ENCODE measurements at places on chromosomes 1 and 21.

DNA sequence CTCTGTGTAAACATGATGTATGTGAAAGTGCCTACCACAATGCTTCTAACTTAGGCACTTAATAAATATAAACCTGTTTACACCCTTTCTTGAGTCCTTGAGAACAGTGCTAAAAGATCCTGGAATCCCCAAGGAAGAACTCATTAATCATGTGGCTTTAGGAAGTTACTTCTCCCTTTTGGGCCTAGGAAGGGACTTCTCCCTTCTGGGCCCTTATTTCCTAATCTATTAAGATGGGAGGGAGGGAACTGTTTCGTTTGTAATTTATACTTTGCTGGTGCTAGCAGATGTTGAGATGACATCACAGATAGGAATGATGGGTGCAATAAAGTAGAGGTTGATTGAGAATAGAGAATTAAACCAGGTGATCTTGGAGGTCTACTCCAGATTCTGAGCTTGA is 1.2 kb downstream of the BTF3L4 start:
- DNase-seq = no peak

GRCh38 chr1:117180147-117180967 is 30.4 kb downstream of the VTCN1 start:
- no peak for DNase-seq

DNA sequence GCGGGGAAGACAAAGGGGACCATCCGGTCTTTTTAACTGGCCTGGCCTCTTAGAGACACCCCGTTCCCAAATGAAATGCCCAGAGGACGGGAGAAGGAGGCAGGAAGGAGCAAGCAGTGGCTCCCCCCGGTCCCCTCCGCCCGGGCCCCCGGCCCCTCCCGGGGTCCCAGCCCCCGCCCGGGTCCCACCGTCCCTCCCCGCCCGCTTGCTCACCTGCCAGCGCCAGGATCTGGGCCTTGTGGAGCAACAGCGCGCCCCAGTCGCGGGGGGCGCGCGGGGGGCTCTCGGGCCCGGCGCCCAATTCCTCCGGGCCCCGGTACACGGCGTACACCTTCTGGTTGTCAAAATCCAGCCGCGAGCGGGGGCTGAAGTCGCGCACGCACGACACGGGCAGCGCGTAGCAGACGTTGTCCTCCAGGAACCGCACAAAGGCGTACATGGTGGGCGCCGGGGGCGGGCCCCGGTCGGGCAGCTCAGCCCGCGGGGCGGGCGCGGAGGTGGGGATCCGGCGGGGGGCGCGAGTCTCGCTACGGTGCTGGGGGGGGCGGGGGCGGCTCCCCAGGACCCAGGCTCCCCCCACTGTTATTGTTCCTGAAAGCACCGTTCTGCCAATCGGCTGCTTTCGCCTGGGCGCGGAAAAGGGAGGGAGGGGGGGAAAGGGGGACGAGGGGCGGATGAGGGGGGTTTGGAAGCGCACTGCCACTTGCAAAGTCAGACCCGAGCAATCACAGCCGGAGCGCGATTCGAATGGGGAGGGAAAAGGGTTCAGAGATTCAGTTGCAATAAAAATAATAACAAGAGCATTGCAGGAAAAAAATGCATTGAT is at the start of gene BEND5:
Gene BEND5 (minus strand): TSS at position 499 of the 826 bp plus-strand sequence. CDS start 60 bp downstream, at position 439.
- DNase-seq = peak; percentile 20

DNA sequence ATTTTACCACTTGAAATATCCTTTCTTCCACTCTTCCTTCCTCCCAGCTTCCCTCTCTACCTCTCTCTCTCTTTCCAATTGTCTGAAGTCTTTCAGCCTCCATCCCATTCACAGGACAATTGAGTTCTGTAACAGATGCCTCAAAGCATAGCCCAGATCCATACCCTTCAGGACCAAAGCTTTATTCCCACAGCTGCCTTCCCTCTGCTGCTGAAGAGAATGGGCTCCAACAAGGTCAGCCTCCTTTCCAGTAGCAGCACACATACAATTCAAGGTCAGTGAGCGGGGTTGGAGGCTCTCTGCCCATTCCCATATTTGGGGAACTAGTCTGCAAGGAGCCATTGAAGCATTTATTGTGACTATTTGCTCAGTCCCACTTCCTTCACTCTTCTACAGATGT is 179.9 kb downstream of the DPYD start:
- DNase-seq = no peak

DNA sequence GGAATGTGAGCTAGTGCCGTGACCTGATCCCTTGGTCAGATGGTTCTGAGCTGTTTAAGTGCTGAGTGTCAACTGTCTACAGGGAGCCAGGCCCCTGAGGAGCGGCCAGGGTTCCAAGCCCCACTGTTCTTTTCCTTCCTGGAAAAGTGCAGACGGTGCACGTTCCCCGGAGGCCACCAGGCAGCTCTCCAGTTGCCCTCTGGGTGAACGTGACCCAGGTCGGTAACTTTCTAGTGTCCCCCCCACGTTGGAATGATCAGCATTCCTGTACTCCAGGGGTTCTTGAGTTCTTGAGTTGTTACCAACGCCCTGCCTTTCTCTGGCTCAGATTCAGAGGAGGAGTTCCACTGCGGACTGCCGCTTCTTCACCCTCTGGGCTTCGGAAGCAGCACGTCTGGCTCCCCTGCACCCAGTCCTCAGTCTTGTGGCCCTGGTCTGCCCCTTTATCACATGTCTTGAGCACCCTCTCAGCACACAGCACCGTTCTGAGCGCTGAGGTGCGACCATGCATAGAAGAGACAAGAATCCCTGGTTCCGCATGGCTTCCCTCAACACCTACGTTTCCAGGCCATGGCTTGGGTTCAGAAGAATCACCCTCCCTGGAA is 131.5 kb downstream of the DHRS3 start:
- DNase-seq = no peak

DNA sequence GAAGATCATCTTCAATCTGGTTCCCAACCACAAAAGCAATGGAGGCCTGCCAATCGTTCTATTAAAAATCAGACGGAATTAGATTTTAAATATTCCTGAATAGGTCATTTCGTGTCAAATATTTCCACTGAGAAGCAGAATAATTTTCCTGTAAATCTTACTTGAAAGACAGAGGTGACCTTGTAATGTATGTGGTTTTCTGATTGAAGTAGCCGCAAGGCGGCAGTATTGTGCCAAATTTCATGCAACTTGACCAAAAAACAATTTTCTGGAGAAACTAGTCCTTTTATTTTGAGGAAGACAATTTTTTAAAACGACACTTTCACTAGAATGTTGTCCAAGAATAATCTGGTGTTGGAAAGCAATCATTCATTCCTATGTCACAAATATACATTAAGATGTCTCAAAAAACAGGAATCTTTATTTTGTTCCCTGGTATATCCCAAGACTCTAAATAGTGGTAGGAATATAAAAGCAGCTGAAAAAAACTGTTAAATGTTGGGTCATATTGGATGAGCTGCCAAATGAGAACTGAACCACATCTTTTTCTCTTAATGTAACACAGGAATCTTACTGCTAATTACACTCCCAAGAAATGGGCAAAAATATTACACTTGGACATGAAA is 33.6 kb downstream of the SPAG17 start:
- no peak for DNase-seq

GRCh38 chr1:76870037-76870436 is 2.8 kb downstream of the ST6GALNAC5 start:
- no peak for DNase-seq

GRCh38 chr1:171802207-171802606 is 20.7 kb downstream of the METTL13 start:
- no peak for DNase-seq

All from stimulated activated CD8-positive, alpha-beta memory T cell treated with anti-CD3 and anti-CD28 coated beads, Interleukin-7, amount 100 ng/mL, for 1 hour (primary cell).